ENCODE measurements at places on chromosomes 7 and 10.

DNA sequence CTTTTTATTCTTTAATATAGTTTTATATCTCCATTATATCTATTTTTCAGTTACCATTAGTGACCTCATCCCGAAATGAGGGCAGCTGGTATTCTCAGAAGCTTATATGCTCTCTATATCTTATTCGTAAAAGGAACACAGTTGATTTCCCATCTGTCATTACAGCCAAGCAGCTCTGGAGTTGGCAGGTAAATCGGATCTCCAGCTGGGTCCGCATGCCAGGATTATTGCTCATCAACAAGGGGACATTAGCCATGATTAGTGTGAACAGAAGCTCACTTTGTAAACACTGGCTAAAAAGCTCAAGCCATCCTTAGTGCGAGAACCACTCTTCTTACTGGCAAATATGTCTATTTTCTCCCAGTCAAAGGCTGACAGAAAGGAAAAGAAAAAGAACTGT lies 180.3 kb downstream of the NPSR1 start:
- no peak for DNase-seq

DNA sequence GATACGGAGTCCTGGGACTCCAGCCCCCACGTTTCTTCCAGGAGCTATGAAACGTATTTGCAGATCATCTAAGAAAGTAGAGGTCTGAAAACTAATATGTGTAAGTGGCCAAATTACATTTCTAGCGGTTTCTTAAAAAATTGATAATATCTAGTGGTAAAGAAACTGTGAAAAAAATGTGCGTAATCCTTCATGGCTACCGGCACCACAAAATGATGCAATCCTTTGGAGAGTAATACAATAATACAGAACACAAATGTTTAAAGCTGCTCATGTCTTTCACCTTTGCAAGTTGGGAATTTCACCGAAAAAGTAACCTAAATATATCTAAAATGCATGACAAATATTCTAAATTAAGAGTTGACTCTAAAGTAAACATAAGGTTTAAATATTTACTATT lies 742.1 kb downstream of the GRID1 start:
- DNase-seq, result no peak

DNA sequence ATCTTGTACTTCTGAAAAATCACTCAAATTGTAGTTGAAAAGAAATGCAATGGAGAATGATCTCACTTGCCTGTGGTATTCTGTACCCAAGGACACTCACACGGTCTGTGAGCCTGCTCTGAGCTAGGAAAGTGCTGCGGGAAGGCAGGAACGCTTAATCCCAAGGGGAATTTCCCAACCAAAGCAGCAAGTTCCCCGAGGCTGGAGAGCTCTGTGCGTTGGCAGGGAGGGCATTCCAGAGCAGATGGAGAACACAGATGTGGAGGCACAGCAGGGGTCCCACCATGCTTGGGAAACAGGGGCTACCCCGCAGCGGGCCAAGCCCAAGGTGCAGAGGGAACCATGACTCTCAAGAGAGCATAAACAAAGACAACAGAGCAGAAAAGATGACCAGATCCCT lies 13.6 kb downstream of the SVIL start:
- no peak for DNase-seq

GRCh38 chr7:2982831-2983230 lies 60.8 kb downstream of the CARD11 start:
- DNase-seq, result peak; percentile 42

- no peak for DNase-seq
These were observed 104.9 kb downstream of the SEC23IP start for GRCh38 chr10:119997429-119997828.

- DNase-seq, result no peak
These were observed 79.6 kb downstream of the LARP4B start for GRCh38 chr10:851901-852300.

- no peak for DNase-seq
These were observed 23.4 kb upstream of the MICU1 start for GRCh38 chr10:72649291-72649690.

DNA sequence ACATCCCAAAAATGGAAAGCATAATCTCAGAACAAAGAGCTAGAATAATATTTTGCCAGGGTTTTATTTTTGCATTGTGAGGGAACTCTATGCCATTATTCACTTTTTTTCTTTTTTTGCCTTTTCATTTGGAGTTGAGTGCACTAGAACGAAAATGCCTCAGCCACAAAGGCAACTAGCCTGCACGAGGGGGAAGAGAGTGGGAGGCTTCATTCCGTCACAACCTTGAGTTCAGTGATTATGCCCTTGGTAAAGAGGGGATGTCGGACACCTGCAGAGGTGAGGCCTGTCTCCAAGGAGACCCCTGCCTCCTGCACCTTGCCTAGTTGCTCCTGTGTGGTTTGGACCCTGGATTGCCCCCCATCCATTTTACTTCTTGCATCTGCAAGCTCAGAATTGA lies 232.7 kb downstream of the TEX36 start:
- DNase-seq, result no peak
